Activated T-cell treated with anti-CD3 and anti-CD28 coated beads for 4 hours (primary cell): ENCODE measurements at places on chromosomes 5 and 9.
A peak's percentile ranks its signal among the peaks of the same experiment; 100 is the strongest.

DNA sequence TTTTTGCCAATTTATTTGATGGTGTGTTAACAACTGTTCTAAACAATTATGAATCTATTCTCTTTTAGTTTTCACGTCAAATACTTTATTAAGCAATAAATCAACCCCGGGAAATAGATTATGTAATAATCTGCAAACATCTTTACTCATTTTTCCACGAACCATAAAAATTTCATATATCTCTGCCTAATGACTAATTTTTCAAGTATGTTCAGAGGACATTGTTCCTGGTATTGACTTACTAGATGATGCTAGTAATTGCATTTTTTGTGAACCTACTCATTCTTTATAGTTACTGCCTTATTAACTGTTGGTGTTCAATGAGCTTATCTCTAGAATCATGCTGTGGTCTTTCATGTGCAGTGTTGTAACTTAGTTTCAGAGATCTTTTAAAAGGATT is 41.0 kb upstream of the FBN2 start:
- no peak for DNase-seq

GRCh38 chr5:176803943-176804498 is 6.3 kb upstream of the UNC5A start:
- no peak for DNase-seq

DNA sequence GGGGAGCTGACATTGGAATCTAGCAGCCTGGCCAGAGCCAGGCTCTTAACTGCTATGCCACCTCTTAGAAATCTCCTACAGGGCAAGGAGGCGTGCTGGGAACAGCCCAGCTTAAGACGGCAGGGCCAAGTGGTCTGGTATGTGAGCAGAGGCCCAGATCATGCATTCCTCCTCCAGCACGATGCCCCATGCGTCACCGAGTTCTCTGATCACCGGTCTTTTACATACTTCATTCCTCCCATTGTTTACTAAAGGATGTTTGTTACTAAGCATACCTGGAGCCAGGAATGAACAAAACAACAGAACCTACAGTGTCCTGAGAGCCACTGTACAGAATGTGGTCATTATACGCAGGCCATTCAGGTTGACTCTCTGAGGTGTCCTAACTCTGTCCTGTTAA is 73.8 kb downstream of the TRIO start:
- DNase-seq: no peak

- no peak for DNase-seq
These were observed 100.7 kb downstream of the CWC27 start for GRCh38 chr5:64869419-64869818.

- no peak for DNase-seq
These were observed 7.2 kb downstream of the CHMP5 start for GRCh38 chr9:33272061-33272460.

DNA sequence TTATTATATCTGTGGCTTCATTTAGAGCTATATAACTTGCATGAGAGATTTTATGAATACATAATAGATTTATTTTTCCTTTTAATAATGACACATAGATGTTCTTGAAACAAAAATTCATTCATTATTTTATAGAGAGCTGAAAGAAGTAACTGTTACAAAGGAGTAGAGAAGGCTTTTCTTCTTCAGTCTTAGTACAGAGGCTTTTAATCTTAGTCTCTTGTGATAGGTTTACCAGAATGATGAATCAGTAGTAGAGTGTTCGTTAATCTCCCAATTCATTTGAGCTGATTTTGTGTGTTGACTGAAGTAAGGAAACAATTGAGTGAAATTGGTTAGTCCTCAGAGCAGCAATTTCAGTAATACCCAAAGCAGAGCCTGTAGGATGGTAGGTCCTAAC is 1284.1 kb upstream of the ACO1 start:
- DNase-seq: no peak

- no peak for DNase-seq
These were observed 24.1 kb upstream of the FLT4 start for GRCh38 chr5:180673371-180674089.

DNA sequence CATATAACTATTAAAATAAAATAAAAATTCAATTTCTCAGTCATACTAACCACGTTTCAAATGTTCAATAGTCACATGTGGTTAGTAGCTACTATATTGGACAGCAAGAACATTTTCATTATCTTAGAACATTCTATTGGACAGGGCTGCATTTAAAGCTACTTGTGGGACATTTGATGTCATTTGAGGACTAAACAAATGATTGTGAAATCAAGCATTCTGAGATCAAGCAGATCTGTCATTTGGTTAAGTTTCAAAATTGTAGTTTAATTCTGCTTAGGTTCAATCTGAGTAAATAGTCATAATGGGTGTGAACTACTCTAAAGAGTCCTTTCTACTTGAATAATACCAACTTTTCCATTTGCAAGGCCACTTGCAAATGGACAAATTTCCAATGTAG is 226.9 kb upstream of the C9orf72 start:
- no peak for DNase-seq

- DNase-seq: no peak
These were observed 304.4 kb downstream of the TLE1 start for GRCh38 chr9:81384911-81385310.

DNA sequence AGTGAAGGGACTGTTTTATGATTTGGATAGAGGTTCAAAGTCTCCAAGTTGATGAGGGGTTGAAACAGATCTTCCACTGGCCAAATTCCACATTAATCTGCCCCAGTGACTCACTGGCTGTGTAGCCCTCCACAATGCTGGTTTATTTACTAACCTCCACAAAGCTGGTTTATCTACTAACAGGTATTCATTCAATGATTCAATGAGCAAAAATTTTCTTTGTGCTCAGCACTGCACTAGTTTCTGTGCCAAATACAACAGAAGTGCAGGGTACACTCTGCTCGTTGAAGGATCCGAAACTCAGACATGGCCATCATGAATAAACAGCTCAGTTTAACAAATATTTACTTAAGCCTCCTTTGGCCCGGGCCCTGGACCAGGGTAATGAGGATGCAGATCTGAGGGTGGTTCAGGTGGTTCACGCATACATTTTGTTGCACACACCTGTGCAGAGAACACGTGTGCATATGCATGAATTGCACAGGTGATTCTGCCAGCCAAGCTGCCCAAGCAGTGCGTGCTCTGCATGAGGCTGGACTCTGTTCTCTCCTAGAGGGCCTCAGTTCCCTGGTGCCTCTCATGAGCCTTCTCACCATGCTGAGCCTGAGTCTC is 71.0 kb downstream of the SH3PXD2B start:
- no peak for DNase-seq

DNA sequence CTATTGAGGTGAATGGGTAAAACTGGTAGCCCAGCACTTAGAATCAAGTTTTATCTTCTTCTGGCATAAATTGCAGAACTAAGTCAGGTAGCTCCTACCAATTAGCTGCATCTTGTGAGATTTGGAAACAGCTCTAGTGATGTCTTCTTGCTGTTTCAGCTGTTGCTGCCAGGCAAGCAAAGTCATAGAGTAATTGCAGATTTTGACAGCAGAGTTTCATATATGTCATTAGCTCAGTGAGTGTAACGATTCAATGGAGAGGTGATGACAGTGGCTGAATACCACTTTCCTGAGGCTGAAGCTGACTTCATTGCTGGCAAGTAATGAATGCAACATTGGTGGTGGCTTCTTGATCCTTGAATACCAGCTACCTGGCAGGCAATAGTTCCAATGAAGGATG is 1109.7 kb upstream of the CDH18 start:
- DNase-seq: no peak

DNA sequence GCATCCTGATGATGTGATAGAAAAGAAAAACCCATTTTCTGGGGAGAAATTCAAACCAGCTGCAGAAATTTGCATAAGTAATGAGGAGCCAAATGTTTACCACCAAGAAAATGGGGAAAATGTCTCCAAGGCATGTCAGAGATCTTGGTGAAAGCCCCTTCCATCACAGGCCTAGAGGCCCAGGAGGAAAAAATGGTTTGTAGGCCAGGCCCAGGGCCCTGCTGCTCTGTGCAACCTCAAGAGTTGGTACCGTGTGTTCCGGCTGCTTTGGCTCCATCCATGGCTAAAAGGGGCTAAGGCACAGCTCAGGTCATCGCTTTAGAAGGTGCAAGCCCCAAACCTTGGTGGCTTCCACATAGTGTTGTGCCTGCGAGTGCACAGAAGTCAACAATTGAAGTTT is 543.1 kb downstream of the ZNF608 start:
- DNase-seq: no peak

- DNase-seq: no peak
These were observed 168.1 kb downstream of the EFNA5 start for GRCh38 chr5:107502676-107503060.

DNA sequence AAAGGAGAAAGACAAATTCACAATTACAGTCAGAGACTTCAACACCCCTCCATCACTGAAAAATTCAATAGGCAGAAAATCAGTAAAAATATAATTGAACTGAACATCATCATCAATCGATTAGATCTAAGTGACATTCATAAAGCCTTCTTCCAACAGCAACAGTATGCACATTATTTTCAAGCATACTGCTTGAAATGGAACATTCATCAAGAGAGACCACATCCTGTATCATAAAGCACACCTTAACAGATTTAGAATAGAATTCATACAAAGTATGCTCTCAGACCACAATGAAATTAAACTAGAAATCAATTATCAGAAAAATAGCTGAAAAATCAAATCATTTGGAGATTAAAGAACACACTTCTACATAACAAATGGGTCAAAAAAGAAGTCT is 39.1 kb downstream of the ERMP1 start:
- DNase-seq: no peak

- DNase-seq: no peak
These were observed 2.1 kb upstream of the SIT1 start for GRCh38 chr9:35652829-35653209.

- DNase-seq: peak; percentile 21
These were observed 1.2 kb upstream of the NSD1 start for GRCh38 chr5:177132136-177133095.

DNA sequence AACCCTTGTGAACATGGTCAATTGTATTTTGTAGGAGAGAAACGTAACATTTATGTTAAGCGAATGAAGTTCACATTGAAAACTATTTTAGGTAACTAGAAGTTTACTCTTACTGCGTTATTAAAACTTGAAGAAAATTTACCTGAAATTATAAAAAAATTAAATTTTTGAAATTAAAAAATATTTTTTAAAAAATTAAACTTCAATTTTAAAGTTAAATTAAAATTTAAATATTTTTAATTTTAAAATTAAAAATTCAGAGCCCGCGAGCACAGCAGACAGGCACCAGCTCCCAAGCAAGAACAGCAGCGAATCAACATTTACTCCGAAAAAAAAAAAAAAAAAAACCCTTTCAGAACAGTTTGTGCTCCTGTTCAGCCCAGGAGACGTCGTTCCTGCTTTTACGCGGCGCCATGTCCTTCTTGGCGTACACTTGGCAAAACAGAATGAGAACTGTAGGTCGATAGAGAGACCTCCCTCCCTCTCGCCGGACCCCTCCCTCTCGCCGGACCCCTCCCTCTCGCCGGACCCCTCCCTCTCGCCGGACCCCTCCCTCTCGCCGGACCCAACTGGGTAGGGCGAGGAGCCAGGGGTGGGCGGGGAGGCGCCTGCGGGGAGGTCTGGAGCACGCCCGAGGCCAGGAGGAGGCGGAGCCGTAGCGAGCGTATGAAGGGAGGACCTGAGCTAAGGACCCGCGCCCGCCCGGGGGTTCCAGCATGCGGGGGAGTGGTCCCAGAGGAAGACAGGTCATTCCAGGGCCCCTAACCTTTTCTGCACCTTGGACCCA is 235.8 kb downstream of the ROR2 start:
- no peak for DNase-seq

GRCh38 chr5:115069087-115069968 is 100.4 kb downstream of the TRIM36 start:
- no peak for DNase-seq
